ENCODE measurements at places on chromosomes 2 and 18.

DNA sequence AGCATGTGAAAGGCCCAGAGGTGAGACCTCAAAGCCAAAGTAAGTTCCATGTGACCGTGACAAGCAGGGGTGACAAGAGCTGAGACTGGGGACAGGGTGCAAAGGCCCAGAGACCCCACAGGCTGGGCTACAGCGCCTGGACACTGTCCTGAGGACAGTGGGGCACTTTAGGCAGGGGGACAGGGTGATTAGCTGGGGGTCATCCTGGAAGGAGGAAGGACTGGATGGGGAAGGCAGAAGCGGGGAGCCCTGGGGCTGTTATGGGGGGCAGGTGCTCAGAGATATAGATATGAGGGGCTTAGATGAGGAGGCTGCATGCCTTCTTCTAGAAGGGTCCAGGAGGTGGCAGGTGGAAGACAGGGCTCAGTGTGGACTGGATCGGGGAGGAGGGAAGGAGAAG lies 31.5 kb downstream of the KIF1A start:
- no peaks in the 10 kb centered on the region for H3K27me3 ChIP-seq
- DNase-seq, result no peak
- H3K36me3 ChIP-seq, result no peaks in the 10 kb centered on the region
- H3K4me3 ChIP-seq, result no peak overlapping the region
- H3K4me1 ChIP-seq, result no peaks in the 10 kb centered on the region

DNA sequence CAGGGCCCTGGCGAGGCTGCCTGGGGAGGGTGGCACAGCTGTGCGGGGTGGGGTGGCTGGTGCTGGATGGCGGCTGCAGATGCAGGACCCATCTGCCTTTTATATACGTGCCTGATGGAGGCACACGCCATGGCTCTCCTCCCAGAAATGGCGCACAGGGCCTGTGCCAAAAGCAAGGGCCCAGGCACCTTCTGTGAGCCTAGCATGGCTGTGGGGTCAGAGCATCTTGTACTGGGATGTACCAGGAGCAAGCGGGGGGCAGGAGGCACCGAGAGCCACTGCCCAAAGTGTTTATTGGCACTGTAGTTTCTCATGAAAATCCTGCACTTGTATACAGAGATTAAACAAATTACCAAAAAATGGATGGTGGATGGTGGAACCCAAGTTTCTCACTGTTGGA lies 724.1 kb downstream of the GALR1 start:
- no peak overlapping the region for H3K27ac ChIP-seq
- DNase-seq, result no peak
- H3K27me3 ChIP-seq, result no peaks in the 10 kb centered on the region

GRCh38 chr18:1394966-1395365 lies 490.3 kb downstream of the ADCYAP1 start:
- no peaks in the 10 kb centered on the region for H3K27me3 ChIP-seq
- no peak overlapping the region for H3K4me3 ChIP-seq
- H3K4me1 ChIP-seq, result no peaks in the 10 kb centered on the region
- H3K27ac ChIP-seq, result no peak overlapping the region
- DNase-seq, result no peak
- H3K36me3 ChIP-seq, result no peaks in the 10 kb centered on the region

GRCh38 chr18:27175914-27176313 lies 9.2 kb downstream of the CHST9 start:
- no peak overlapping the region for H3K4me3 ChIP-seq
- H3K27me3 ChIP-seq, result no peaks in the 10 kb centered on the region
- no peak overlapping the region for H3K27ac ChIP-seq
- no peaks in the 10 kb centered on the region for H3K36me3 ChIP-seq
- H3K4me1 ChIP-seq, result no peaks in the 10 kb centered on the region
- DNase-seq, result no peak

GRCh38 chr2:162126527-162126926 lies 25.5 kb downstream of the GCG start:
- H3K36me3 ChIP-seq, result no peaks in the 10 kb centered on the region
- DNase-seq, result no peak
- H3K27me3 ChIP-seq, result no peaks in the 10 kb centered on the region
- no peak overlapping the region for H3K4me3 ChIP-seq

GRCh38 chr2:217642944-217643343 lies 359.9 kb downstream of the TNS1 start:
- no peaks in the 10 kb centered on the region for H3K27me3 ChIP-seq
- H3K27ac ChIP-seq, result no peak overlapping the region
- no peak for DNase-seq

GRCh38 chr18:26307161-26307773 lies 81.0 kb downstream of the TAF4B start:
- H3K4me3 ChIP-seq, result no peak overlapping the region
- H3K4me1 ChIP-seq, result no peaks in the 10 kb centered on the region
- H3K27ac ChIP-seq, result no peak overlapping the region
- DNase-seq, result peak; percentile 76
- no peaks in the 10 kb centered on the region for H3K36me3 ChIP-seq

GRCh38 chr2:45224321-45224992 lies 215.2 kb upstream of the SIX2 start:
- no peaks in the 10 kb centered on the region for H3K36me3 ChIP-seq
- H3K27me3 ChIP-seq, result no peaks in the 10 kb centered on the region
- DNase-seq, result peak; percentile 42
- peaks cover 18% of the 10 kb centered on the region for H3K4me1 ChIP-seq
- no peak overlapping the region for H3K27ac ChIP-seq

DNA sequence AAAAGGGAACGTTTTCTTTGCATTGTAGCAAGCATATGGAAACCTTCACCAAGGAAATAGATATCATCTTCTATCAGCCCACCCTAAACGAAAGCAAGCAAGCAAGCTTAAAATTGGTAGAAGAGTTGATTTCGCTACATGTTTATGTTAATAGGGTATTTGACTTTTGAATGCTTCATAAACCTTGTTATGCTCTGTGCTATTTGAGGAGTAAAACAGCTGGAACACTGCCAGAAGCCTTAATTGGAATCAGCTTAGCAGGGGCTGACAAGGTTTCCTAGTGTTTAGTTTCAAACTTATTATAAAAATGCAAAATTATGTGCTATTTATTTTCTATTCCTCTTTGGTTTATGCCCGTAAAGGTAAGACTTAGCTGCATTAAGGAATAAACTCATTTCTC lies 70.6 kb upstream of the LINC00305 start:
- H3K27me3 ChIP-seq, result no peaks in the 10 kb centered on the region
- H3K4me1 ChIP-seq, result no peaks in the 10 kb centered on the region
- DNase-seq, result no peak
- no peaks in the 10 kb centered on the region for H3K36me3 ChIP-seq

- no peak overlapping the region for H3K4me3 ChIP-seq
- DNase-seq, result no peak
- H3K27ac ChIP-seq, result no peak overlapping the region
Observed at GRCh38 chr2:241000831-241001321, 2.5 kb downstream of the SNED1 start.

- no peaks in the 10 kb centered on the region for H3K36me3 ChIP-seq
- H3K27me3 ChIP-seq, result no peaks in the 10 kb centered on the region
- H3K4me1 ChIP-seq, result no peaks in the 10 kb centered on the region
- no peak overlapping the region for H3K27ac ChIP-seq
Observed at GRCh38 chr2:56580242-56580641, 396.5 kb downstream of the CCDC85A start.

DNA sequence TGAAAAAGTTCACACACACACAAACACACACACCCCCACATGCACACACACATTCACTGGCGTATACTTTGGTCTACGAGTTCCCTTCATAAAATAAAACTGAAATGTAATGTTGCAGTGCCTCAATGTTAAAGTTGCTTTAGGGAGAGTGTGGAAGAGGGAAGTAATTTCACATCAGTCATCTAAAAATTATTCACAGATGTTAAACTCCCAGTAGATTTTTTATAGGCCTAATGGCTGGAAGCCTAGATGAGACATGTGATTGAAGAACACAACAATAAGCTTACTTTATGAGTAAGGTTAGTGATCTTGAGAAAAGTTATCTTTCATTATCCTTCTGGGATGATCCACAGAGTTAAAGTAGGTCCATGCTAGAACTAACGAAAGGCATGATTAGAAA lies 506.7 kb upstream of the CNTNAP5 start:
- no peaks in the 10 kb centered on the region for H3K27me3 ChIP-seq
- H3K27ac ChIP-seq, result no peak overlapping the region
- H3K4me3 ChIP-seq, result no peak overlapping the region
- H3K36me3 ChIP-seq, result no peaks in the 10 kb centered on the region
- no peak for DNase-seq

GRCh38 chr2:178229927-178230326 lies 35.6 kb downstream of the OSBPL6 start:
- H3K4me1 ChIP-seq, result no peaks in the 10 kb centered on the region
- H3K36me3 ChIP-seq, result no peaks in the 10 kb centered on the region
- H3K27ac ChIP-seq, result no peak overlapping the region
- H3K27me3 ChIP-seq, result no peaks in the 10 kb centered on the region
- no peak overlapping the region for H3K4me3 ChIP-seq

GRCh38 chr18:21896732-21897336 lies 156.2 kb downstream of the MIB1 start:
- H3K27ac ChIP-seq, result no peak overlapping the region
- no peaks in the 10 kb centered on the region for H3K27me3 ChIP-seq
- no peak overlapping the region for H3K4me3 ChIP-seq
- no peak for DNase-seq
- no peaks in the 10 kb centered on the region for H3K36me3 ChIP-seq

DNA sequence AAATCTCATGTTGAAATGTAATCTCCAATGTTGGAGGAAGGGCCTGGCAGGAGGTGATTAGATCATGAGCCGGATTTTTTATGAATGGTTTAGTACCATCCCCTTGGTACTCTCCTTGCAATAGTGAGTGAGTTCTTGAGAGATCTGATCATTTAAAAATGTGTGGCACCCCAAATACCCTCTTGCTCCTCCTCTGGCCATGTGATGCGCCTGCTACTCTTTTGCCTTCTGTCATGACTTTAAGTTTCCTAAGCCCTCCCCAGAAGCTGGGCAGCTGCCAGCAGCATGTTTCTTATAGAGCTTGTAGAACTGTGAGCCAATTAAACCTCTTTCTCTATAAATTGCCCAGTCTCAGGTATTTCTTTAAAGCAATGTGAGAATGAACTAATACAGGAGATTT lies 72.6 kb upstream of the FIGN start:
- no peak overlapping the region for H3K4me3 ChIP-seq
- H3K4me1 ChIP-seq, result no peaks in the 10 kb centered on the region
- H3K27ac ChIP-seq, result no peak overlapping the region
- no peaks in the 10 kb centered on the region for H3K27me3 ChIP-seq
- no peaks in the 10 kb centered on the region for H3K36me3 ChIP-seq
- DNase-seq, result no peak

Data from lung (tissue), 17 donors.